H1 (cell line): ENCODE measurements at places on chromosomes 2 and 18.

DNA sequence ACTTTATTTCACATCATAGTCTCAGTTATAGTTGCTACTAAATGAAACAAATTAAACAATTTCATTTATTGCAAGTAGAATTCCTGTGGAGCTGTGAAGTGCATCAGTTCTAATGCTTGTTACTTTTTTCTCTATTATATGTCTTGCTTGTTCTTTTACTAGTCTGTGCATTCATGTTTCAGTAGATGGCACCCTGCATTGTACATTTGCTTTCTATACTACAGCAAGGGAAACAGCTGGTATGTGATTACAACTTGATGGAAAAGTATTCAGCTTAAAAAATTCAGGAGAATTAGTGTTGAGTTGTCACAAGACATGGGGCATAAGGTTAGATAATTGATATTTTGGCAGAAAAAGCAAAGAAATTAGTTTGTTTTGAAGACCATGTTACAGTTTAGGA, 72.3 kb downstream of the TANK start:
- no peak overlapping the region for H3K27ac ChIP-seq
- DNase-seq, result no peak
- peaks cover 7% of the 10 kb centered on the region for H3K4me1 ChIP-seq

- no peaks in the 10 kb centered on the region for H3K27me3 ChIP-seq
- no peaks in the 10 kb centered on the region for H3K36me3 ChIP-seq
- no peak for DNase-seq
- no peaks in the 10 kb centered on the region; the same call in none of the 2 replicates for H3K4me1 ChIP-seq
- no peak overlapping the region for H3K4me3 ChIP-seq
- no peak overlapping the region for H3K27ac ChIP-seq
These were observed 85.5 kb downstream of the MALT1 start for GRCh38 chr18:58756596-58757240.

DNA sequence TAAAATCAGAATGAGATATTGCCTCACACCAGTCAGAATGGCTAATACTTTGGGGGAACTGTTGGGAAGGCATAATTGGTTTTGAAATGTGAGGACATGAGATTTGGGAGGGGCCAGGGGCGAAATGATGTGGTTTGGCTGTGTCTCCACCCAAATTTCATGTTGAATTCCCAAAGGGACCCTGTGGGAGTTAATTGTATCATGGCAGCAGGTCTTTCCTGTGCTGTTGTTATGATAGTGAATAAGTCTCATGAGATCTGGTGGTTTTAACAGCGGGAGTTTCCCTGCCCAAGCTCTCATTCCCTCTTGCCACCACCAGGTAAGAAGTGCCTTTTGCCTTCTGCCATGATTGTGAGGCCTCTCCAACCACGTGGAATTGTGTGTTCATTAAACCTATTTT, 59.6 kb downstream of the CSRNP3 start:
- no peak for DNase-seq
- H3K27me3 ChIP-seq, result no peaks in the 10 kb centered on the region
- no peak overlapping the region for H3K4me3 ChIP-seq
- no peak overlapping the region for H3K27ac ChIP-seq
- H3K4me1 ChIP-seq, result no peaks in the 10 kb centered on the region

DNA sequence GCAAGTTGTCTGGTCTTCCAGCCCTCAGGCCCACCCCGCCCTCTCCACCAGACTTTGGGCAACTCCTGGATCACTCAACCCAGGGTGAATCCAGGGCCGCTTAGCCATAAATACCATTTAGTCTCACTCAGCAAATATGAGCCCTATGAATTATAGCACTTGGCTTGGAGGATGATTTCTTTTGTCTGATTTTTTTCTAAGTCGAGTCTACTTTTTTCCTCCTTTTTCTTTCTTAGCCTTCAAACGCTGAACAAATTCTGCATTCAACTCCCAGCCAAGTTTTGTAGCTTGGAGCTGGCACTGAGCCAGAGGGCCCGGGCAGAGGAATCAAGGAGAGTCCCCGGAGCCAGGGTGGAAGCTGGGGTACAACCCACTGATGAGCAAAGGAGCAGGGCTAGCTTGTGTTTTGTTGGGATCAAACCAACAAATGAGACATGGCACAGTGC, 48.7 kb downstream of the SERTAD2 start:
- no peak for DNase-seq
- peaks cover 11% of the 10 kb centered on the region for H3K27me3 ChIP-seq
- peaks cover 4% of the 10 kb centered on the region for H3K4me1 ChIP-seq
- no peaks in the 10 kb centered on the region for H3K36me3 ChIP-seq

- no peak for DNase-seq
- no peaks in the 10 kb centered on the region for H3K36me3 ChIP-seq
- no peak overlapping the region for H3K4me3 ChIP-seq
- no peak overlapping the region for H3K27ac ChIP-seq
These were observed 59.6 kb downstream of the TPGS2 start for GRCh38 chr18:36769172-36769571.

DNA sequence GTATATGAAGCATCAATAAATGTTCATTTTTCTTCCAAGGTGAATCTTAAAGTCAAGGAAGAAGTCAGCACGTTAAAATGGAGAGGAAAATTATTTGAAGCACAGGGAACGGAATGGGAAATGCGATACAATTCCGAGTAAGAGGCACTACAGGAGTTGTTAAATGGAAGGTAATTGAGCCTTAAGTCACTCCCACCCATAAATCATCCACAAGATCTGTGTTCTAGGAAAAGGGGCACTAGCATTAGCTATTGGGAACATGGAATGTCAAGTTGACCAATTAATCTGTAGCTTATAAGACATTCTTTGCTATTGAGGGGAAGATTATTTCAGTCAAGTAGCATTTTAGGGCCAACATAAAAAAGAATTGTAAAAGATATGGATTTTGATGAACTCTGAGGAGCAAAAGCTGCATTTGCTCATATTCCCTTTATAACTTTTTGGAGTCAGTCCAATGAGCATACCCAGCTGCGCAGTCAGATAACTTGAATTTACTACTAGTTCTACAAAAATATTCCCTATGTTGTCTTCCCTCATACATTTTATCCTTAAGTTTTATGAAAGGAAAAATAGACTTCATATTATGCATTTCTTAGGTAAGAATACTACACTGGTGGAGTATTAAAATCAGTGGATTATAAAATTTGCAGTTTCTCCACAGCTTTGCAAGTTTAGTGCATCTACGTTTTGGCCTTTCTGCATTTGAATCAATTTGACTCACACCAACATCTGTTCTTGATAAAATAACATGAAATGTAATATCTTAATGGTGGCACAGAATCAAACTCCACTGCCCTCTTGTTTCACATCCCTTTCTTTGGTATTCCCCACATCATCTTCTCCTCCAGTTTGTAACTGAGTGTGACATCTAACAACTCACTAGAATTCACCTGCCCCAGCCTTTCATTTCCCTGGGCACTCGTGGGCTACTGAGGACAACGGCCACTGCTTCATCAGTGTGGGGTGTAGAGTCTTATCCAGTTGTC, 95.6 kb downstream of the SP3 start:
- no peaks in the 10 kb centered on the region for H3K4me1 ChIP-seq
- no peak for DNase-seq
- H3K36me3 ChIP-seq, result no peaks in the 10 kb centered on the region
- no peak overlapping the region for H3K27ac ChIP-seq
- no peak overlapping the region for H3K4me3 ChIP-seq

DNA sequence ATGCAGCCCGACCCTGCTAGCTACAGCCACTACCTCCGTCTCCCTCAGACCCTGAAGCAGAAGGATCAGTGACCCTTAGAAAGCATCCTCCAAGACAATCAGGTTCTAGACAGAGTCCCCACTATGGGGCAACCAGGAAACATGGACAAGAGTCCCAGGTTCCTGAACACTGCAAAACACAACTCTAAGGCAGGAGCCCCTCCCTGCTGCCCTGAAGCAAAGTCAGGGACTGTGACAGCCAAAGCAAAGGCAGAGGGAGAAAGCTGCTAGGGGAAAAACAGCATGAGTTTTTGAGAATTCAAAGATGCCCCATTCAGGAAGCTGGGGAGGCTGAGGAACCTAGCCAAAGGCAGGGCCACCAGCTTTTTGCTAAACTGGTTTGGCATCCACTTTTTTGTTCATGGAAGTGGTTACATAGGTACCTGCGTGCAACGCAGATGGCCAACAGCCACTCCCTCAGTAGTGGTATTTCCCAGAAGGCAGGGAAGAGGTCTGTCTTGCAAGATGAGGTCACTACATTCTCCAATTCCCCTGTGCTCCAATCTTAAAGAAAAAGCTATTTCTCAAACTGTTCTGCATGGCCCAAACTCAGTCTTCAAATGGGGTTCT, 33.2 kb downstream of the MYO5B start:
- no peak for DNase-seq
- H3K4me1 ChIP-seq, result peaks cover 21% of the 10 kb centered on the region
- no peaks in the 10 kb centered on the region for H3K36me3 ChIP-seq
- no peak overlapping the region for H3K4me3 ChIP-seq

DNA sequence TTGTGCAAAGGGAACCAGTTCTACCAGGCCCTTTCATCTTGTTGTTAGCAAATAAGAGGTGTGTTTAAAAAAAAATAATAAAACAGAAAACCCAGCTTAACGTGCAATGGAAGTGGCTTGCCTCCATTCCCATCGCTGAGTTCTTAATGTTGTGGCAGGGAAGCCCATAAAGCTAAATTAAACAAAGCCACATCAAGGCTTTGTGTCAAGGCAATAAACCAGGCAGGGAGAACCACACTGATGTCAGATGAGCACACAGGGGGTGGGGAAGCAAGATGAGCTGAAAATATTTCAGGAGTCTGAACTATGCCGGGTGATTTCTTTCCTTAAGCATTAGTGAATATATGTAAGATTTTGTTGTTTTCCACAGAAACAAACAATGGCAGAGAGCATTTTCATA, 73.5 kb downstream of the PHLPP1 start:
- no peak overlapping the region for H3K27ac ChIP-seq
- DNase-seq, result no peak
- H3K27me3 ChIP-seq, result no peaks in the 10 kb centered on the region

DNA sequence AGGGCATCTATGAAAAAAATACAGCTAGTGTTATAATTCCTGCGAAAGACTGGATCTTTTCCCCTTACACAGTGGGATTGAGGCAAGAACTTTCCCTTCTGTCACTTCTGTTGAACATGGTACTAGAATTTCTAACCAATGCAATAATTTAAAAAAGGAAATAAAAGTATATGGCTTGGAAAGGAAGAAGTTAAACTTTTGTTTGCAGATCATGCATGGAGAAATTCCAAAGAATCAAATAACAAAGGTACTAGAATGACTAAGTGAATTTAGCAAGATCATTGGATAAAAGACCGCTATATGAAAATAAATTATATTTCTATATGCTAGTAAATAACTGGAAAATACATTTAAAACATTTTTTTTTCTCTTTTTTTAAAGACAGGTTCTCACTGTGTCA, 31.0 kb upstream of the SH3BP4 start:
- H3K4me1 ChIP-seq, result 0 out of 2 replicates have a peak, but pooled peaks cover 6% of the 10 kb centered on the region
- H3K4me3 ChIP-seq, result no peak overlapping the region
- no peak for DNase-seq
- H3K36me3 ChIP-seq, result no peaks in the 10 kb centered on the region

GRCh38 chr18:59383851-59384250, 24.8 kb upstream of the LMAN1 start:
- H3K27me3 ChIP-seq, result peaks cover 4% of the 10 kb centered on the region; the same call in 1 of the 2 replicates
- no peaks in the 10 kb centered on the region for H3K36me3 ChIP-seq
- peaks cover 3% of the 10 kb centered on the region; the same call in 1 of the 2 replicates for H3K4me1 ChIP-seq
- no peak for DNase-seq

DNA sequence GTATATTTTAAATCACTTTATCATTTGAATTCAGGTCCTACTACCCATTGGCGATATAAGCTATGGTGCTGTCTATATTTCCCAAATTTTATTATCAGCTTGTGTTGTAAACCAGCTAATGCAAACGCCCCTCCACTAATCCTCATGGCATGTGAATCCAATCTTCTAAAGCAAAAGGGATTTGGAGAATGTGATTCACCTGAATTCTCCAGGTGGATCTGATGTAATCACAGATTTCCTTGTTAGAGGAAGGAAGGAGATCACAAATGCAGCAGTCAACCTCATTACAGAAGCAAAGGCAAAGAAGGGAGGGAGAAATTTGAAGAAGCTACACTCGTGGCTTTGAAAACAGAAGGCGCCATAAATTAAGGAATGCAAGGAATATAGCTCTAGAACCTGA, 431.1 kb upstream of the CDH19 start:
- no peaks in the 10 kb centered on the region for H3K27me3 ChIP-seq
- H3K4me1 ChIP-seq, result no peaks in the 10 kb centered on the region
- H3K36me3 ChIP-seq, result no peaks in the 10 kb centered on the region
- no peak for DNase-seq

DNA sequence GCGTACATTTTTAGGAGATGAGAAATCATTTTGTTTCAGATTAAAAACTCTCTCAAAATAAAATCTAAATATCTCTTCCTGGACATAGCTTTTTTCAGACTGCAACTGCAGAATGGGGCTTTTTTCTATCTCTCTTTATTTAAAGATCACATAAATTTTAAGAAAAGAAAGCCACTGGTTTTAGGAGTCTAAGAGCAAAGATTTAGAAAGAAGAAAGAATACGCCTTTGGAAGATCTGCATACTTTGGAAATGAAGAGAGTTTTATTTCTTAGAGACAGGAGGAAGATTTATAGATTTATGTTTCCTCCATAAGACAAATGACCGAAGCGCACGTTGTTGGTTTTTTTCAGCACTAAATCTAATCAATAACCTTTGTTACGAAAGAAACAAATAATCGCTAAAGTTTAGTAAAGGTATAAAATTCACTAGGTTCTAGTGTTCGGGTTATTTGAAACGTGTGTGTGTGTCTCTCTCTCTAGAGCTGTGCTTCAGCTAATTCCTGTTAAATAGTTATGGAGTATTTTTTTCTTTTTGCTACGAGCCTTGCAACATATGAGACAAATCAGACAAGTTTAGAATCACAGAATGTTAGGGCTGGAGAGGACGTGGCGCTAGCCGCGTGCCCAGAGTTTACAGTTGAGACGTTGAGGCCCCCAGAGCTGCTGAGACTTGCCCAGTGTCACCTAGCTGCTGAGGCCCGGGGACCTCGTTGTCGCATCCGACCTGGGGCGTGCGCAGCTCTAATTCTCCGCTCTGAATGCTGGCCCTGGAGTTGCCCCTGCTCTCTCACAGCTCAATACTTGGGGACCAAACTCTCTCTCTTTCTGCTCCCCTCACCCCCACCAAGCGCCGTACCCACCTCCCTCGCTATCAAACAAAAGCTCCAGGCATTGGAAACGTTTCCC, 69.9 kb downstream of the CTAGE1 start:
- no peak overlapping the region for H3K27ac ChIP-seq
- peaks cover 54% of the 10 kb centered on the region for H3K27me3 ChIP-seq
- no peaks in the 10 kb centered on the region for H3K36me3 ChIP-seq
- peak overlapping the region; percentile 45 for H3K4me3 ChIP-seq
- H3K4me1 ChIP-seq, result no peaks in the 10 kb centered on the region
- peak; percentile 58 for DNase-seq

- DNase-seq, result no peak
- no peaks in the 10 kb centered on the region for H3K27me3 ChIP-seq
- H3K36me3 ChIP-seq, result no peaks in the 10 kb centered on the region
These were observed 26.7 kb upstream of the CD226 start for GRCh38 chr18:69974365-69974764.

DNA sequence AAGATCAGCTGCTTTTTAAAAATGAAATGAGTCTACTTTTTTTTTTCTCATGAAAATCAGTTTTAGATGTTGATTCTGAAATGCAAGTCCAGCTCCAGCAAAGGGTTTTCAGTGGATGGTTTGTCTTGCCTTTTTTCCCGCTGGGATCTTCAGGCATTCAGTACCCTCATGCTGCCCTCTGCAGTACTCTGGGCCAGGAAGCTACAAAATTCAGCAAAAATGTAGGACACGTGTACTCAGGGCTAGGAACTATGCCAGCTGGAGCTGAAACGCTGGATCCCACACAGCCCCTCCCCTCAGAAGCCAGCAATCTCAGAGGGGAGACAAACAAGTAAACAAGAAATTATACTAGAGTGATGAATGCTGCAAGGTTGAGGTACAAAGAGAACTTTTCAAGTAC, 97.3 kb downstream of the MMADHC start:
- H3K4me3 ChIP-seq, result no peak overlapping the region
- H3K27me3 ChIP-seq, result no peaks in the 10 kb centered on the region
- DNase-seq, result no peak
- no peaks in the 10 kb centered on the region for H3K36me3 ChIP-seq
- peaks cover 7% of the 10 kb centered on the region for H3K4me1 ChIP-seq
- H3K27ac ChIP-seq, result no peak overlapping the region
